GM12892 (cell line): ENCODE measurements at places on chromosomes 7 and 10.

- no peak for DNase-seq
These were observed 63.5 kb upstream of the ZNF746 start for GRCh38 chr7:149561072-149561471.

DNA sequence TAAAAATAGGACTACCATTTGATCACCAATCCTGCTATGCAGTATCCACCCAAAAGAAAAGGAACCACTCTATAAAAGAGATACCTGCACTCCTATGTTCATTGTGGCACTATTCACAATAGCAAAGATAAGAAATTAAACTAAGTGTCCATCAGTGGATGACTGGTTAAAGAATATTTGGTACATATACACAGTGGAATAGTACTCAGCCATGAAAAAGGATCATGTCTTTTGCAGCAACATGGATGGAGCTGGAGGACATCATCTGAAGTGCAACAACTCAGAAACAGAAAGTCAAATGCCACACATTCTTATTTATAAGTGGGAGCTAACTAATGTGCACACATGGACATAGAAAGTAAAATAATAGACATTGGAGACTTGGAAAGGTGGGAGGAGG, 116.4 kb downstream of the PFKFB3 start:
- DNase-seq, result no peak

DNA sequence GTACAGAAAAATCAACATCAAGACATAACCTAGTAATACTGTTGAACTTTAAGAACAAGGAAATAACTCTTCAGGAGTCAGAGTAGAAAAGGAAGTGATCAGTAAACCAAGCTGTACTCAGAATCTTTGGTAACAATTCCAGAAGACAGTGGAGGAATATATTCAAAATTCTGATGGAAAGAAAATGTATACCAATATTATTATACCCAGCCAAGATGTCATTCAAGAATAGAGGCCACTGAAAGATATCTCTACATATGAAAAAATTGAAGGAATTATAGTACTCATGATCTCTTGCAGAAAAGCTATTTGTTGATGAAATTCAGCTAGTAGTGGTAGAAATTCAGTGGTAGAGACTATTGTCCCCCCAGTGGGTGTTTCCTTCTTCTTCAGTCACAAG, 182.6 kb upstream of the ZMIZ1 start:
- no peak for DNase-seq

DNA sequence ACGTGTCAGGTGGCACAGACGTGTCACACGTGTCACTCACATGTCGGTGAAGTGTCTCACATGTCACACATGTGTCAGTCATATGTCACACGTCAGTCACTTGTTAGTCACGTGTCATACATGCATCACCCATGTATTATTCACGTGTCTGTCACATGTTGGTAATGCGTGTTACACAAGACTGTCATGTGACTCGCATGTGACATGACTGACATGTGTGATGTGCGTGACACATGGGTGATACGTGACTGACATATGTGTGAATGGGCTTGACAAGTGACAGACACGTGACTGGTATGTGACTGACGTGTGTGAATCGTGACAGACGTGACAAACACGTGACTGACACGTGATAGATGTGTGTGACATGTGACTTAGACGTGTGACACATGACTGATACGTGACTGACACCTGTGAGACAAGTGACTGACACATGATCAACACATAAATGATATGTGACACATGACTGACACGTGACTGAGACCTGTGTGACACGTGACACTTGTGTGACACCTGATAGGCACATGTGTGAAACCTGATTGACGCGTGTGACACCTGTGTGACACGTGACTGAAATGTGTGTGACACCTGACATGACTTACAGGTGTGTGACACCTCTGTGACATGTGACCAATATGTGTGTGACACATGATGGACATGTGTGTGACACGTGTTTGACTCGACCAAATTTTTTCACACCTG, 56.1 kb downstream of the ZNF92 start:
- no peak for DNase-seq

DNA sequence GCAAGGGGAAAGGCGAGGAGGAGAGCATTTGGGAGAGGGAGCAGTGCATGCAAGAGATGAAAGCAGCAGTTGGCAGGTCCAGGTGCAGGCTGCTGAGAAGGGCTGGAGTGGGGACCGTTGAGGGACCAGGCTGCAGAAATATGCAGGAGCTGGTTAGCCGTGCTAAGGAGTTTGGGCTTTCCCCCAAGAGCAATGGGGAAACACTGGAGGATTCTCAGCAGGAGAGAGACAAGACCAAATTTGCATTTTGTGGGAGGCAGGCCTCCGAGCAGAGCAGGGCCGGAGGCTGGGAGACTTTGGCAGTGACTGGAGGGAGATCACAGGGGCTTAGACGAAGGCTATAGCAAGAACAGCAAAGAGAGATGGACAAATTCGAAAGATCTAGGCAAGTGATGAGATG, 11.8 kb downstream of the BTBD16 start:
- no peak for DNase-seq

GRCh38 chr10:79942261-79943185, 6.4 kb downstream of the SFTPD start:
- DNase-seq, result no peak

GRCh38 chr10:126561294-126561920, 109.1 kb downstream of the C10orf90 start:
- DNase-seq, result no peak

DNA sequence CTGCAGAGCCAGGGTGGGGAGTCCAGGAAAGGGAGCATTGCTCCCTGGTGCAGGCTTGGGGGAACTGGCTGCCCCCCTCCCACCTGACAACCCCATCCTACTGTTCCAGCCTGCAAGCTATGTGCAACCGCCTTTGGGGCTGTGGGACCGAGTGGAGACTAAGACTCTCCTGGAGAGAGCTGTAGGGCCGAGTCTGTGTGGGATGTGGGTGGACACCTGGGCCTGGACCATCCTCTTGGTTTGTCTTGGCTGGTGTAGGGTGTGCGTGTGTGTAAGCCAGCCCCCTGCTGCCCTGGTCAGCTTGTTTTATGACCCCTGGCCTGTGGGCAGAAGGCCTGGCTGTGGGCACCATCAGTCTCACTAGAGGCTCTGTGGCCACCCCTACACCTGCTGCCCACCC, 1.6 kb upstream of the RAMP3 start:
- DNase-seq, result no peak

GRCh38 chr7:151390598-151391357, 19.1 kb downstream of the WDR86 start:
- no peak for DNase-seq

DNA sequence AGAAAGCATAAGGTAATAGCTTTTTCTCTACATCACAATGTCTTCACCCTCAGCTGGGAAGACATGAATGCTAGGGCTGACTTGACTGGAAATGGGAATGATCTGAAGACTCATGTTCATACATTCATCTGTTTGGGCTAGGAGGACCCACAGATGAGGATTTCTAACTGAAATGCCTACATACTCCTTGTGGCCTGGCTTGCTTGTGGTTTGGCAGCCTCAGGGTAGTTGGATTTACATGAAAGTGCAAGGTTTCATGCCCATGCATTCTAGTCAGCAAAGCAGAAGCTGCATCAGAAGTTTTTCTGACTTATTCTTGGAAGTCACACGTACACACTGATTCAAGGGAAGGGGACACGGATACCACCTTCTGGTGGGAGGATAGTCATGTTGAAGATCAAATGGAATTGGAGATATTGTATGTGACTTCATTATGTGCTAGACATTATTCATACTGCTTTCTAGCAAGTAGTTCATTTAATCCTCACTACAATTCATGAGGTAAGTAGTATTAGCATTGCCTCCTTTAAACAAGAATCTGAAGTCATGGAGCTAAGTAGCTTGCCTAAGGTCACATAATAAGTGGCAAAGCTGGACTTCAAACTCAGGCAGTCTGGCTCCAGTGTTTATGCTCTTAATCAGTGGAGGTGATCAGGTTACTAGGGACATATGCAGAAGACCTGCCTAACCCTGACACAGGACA, 957.0 kb downstream of the LRMDA start:
- no peak for DNase-seq

- no peak for DNase-seq
These were observed 135.4 kb downstream of the ST7 start for GRCh38 chr7:117088623-117089194.

- DNase-seq, result no peak
These were observed 34.0 kb downstream of the IMMP2L start for GRCh38 chr7:111528331-111528730.

DNA sequence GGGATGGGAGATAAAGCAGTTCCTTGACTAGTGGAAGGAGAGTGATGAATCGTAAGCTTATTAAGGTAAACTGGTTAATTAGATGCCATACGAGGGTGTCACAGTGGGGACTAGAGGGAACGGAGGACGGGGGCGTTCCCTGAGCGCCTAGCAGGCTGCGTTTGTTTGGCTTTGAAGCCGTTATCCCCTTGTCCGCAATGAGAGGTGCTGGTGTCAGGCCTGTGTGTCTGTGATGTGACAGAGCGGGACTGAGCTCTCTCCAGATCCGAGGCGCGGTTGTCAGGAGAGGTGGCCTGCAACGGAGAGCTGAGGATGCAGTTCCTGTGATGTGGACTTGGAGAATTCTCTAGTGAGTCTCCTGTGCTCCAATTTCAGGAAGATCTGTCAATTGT, 60.0 kb upstream of the PRPS1L1 start:
- DNase-seq, result no peak

DNA sequence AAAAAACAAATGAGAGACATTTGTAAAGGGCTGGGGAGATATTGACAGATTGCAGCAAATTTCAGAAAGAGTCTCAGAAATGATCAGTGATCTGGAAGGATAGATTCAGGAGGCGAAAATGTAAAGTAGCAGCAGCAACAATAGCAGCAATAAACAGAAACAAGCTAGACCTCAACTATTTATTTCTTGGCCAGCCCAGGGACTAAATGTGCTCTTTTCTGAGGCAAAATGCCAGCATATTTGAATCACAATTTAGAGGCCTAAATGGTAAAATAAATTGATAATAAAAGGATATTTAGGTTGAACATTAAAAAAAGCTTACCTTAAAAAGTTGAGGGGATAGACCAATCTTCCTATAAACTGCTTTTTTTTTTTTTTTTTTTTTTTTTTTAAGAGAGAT, 134.6 kb upstream of the ITGB1 start:
- DNase-seq, result no peak

DNA sequence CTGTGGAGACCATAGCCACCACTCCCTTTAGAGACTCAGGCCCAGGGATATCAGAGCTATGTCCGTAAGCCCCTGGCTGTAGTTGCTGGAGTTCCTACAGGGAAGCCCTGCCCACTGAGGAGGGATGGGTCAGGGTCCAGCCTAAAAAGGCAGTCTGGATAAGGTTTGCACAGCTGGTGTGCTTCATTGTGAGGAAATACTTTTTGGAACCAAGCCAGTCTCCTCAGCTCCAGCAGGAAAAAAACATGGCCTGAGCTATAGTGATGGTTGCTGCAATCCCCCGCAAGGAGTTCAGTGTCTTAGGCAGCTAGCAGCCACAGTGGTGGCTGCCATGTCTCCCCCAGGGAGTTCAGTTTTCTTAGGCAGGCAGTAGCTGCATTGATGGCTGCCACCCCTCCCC, 52.6 kb upstream of the CYP2C8 start:
- no peak for DNase-seq

DNA sequence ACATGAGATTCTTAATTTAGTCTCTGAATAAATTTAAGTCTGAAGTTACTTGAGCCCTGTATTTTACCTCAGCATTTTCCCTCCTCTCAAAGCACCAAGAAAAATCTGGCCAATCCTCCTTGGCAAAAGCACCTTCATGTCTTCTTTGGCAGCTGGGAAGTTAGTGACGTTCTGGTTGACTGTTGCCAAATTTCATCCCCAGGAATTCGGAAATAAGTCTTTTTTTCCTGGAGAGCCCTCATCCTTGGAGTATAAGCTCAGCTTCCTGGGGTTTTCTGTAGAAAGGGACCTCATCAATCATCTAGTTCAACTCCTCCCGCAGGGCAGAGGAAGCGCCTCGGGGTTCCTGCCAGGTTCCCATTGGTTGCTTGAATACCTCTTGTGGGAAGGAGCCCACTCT, 377.6 kb downstream of the PHTF2 start:
- DNase-seq, result no peak

- no peak for DNase-seq
These were observed 1.7 kb downstream of the STN1 start for GRCh38 chr10:103916254-103916653.

- DNase-seq, result no peak
These were observed 58.8 kb downstream of the DIP2C start for GRCh38 chr10:630581-631073.

GRCh38 chr10:89078724-89079672, 88.4 kb downstream of the FAS start:
- DNase-seq, result no peak

GRCh38 chr7:37832194-37832593, 16.2 kb upstream of the NME8 start:
- DNase-seq, result no peak

DNA sequence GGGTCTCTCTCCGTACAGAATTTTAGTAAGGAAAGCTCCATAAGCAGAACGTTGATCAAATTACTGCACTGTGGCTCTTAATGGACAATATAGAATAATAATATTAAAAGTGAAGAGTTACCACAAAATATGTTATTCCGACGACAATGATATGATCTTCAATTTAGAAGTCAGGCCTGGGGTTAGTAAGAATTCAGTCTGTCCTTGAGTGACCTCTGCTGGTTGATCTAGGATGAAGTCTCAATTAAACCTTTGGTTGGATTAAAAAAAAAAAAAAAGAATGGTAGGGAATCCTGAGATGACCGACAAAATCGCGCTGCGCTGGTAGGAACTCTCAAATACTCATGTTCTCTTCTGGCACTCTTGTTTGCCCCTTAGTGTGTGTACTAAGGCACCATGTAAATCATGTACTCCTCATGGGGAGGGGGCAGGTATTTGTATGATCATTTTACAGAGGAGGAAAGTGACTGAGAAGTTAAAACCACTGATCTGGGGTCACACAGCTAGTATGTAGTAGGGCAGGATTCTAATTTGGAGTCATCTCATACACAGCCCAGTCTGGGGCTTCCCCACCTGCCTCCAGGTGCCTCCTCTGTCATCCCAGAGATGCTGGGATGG, 161.3 kb upstream of the NPVF start:
- no peak for DNase-seq

DNA sequence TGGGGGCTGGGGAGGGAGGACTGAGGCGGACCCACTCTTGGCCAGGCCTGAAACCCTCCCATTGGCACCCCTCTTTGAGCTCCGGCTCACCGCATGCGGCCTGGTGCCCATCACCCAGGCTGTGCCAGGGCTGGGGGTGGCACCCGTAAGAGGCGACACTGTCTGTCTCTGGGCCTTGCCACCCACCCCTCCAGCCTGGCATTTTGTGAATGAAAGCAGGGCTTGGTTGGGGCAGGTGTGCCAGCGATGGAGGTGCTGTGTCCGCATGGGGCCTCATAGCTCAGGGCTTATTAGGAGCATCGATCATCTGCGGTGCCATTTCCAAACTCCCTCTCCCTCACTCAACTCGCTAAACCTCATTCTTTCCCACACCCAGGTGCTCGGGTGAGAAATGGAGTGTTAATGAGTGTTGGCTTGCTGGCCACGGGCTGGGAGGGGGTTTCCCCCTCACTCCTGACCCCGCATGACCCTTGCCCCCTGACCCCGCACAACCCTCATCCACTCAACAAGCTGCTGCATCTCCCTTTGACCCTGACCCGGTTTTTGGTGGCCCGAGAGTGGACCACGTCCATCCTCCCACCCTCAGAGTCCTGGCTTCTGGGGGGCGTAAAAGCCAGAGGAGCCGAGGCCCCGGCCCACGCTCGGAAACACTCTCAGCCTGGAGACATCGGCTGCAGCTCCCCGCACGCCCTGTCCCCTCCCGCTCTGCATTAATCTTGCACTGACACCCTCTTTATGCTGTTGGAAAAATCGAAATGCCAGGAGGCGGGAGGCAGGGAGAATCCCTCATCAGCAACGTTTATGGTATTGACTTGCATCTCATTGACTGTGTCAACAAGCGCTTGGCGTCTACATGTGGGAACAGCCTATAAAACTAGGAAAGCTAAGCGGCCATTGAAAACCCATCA, 161.2 kb downstream of the DNAJB6 start:
- no peak for DNase-seq
